ENCODE measurements at places on chromosomes 7 and 10. TPM values are rescaled to one million over a fixed set of nuclear protein-coding genes. Genes with fewer than 3 reads are reported as not detected.

Gene COL17A1
- total RNA-seq: 2.9 TPM

Gene PON1
- 0.55 TPM for total RNA-seq

Gene PBLD
- 19.3 TPM for total RNA-seq

Gene NCF1
- total RNA-seq: not detected
